ENCODE measurements at places on chromosomes 13 and 19. TPM values are rescaled to one million over a fixed set of nuclear protein-coding genes. Genes with fewer than 3 reads are reported as not detected.

GRCh38 chr13:102461302-102461701 lies 59.5 kb upstream of the FGF14 start:
- no peak for DNase-seq

The SHISA2 gene
- 9.4 TPM for total RNA-seq

DNA sequence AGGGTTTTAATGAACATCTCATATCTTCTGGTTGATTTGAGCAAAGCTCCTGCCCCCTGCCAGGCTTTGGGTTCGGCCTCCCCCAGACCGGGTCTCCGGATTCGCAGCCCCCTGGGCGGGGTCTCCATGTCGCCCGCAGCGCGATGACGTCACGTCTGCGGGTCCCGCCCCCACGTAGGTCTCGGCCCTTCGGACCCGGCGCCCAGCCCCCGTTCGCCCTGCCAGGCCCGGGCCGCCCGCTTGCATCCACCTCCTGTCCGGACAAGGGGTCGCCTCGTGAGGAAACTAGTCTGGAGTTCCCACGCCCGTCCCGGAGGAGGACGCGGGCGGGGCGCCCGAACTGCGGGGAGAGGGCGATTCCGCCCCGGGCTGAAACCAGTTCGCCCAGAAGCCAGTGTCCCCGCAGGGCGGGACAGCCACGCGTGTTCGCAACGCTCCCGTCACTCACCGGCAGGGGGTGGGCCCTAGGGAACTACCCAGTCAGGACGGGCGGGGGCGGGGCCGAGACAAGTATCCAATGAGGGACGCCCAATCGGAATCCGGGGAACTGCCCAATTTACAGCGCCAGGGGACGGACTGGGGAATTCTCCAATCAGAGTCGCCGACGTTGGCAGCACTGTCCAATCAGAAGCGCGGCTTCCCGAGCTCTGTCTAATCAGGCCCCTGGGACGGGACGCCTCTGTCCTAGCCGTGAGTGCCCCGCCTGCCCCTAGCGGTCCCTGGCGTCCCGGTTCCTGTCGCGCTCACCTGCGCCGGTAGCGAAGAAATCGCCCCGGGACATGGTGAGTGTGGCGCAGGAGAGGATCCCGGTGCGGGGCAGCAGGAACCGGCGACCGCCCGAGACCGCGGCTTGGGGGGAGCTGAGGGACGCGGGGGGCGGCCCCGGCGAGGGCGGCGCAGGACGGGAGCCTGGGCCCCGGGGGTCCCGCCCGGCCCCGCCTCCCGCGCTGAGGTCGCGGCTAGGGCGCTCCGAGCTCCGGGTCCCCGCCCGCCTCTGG lies at the start of gene ZNF555:
ZNF555 (plus strand) TSS at position 682 of the 998 bp plus-strand sequence; CDS start at position 780, 98 bp downstream.
- DNase-seq: peak; percentile 100

DNA sequence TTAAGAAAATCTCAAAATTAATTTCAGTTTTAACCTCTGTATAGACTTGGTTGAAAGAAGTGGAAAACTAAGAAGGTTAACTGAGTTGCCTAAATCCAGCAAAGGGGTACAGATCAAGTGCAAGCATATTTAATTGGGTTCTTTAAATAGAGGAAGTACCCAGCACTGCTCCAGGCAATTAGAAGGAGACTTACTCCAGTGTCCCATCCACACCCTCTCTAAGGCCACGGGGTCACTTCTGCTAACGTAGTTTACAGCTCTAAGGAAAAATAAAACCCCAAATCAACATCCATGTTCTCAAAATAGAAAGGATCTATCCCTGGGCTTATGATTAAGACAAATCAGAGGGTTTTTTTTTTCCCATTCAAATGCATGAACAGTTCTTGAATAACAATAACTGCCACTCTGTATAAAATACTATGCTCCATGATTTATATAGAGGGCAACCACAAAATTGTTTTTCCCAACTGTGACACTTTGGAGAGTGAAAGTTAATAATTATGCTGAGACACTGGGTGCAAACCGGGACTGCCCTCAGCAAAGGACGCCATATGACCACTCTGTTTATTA lies 4.6 kb downstream of the FRY start:
- no peak for DNase-seq

GRCh38 chr19:47305309-47305751 lies 4.3 kb upstream of the C5AR1 start:
- DNase-seq: peak; percentile 78

DNA sequence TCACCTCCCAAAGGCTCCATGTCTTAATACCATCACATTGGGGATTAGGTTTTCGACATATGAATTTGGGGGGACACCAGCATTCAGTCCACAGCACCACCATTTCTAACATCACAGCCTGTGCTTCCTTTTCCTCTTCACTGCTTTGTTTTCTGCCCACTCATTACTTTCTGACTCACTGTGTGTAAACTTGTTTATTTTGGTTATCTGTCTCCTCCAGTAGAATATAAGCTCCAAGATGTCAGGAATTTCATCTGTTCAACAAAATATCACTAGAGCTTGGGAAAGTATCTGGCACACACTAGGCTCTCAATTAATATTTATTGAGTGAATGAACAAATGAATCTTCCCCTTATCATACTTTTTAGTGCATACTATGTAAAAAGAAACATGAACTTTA lies 152.0 kb downstream of the NUFIP1 start:
- no peak for DNase-seq

DNA sequence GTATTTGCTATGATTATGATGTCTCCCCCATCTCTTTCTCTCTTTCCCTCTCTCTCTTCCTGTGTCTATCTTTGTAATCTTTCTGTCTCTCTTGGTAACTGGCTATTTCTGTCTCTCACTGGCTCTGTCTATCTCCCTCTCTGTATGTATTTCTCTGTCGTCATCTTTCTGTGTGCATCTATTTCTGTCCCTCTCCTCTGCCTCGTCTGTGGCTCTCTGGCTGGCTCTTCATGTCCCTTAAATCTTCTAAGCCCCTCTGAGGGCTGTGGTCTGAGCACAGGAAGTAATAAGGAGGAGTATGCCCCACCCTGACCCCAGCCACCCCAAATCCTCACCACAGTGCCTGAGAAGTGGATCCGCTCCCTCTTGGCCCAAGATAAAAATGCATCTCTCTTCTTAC lies 104.4 kb downstream of the DNAJC15 start:
- no peak for DNase-seq

GRCh38 chr19:6271721-6272410 lies 7.9 kb downstream of the MLLT1 start:
- peak; percentile 94 for DNase-seq

The POSTN gene
- total RNA-seq: 11.8 TPM

- no peak for DNase-seq
Measured at GRCh38 chr19:41321204-41321599, 11.2 kb downstream of the CCDC97 start.

DNA sequence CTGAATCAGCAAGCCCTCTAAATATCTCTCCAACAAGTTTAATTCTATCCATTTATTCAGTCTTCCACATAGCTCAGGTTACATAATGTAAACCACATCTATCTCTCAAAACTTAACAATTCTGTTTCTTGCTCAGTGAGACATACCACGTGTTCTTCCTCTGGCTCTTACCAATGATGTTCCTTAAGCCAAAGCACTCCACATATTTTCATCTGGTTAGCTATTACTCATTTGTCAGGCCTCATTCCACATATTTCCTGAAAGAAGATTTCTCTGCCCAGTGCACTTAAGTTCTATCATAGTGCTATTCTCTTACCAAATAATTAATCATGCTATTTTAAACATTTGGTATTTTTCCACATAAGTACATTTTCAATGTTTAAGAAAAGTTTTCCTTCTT lies 403.3 kb upstream of the ATXN8OS start:
- DNase-seq: no peak

DNA sequence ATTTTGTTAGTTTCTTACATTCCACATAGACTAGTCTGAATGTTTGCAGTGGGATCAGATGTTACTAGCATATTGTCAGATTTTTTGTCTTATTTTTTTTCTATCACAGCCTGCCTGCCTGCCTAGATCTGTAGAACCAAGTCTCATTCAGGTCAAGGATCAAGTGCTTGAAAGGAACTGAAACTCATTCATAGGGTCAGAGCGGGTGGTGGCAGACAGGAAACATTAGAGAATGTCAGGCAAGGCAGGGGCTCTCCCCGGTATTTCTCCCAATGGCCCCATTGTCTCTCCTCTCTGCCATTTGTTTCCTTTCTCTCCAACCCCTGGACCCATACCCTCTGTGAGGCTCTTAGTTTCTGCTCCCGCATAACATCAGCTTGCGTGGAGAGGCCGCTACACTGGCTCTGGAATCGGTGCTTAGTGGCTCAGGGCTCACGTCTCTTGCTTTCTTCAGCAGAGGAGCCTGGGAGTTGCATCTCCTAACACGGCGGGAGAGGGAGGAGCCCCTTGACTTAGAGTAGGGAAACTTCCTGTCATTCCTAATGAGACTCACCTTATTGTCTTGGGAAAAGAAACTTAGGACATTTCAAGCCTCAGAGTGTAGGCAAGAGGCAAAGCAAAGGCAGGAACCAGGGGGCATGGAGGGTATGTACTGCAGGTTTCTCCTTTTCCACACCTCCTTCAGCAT lies 35.6 kb upstream of the SPATA13 start:
- no peak for DNase-seq

- no peak for DNase-seq
Measured at GRCh38 chr13:23456437-23457210, 23.1 kb upstream of the SACS start.
